ENCODE measurements at places on chromosomes 12 and 14. TPM values are rescaled to one million over a fixed set of nuclear protein-coding genes. Genes with fewer than 3 reads are reported as not detected.
A peak's percentile ranks its signal among the peaks of the same experiment; 100 is the strongest.

SERPINA5 gene
- total RNA-seq, result not detected

TSPAN8 gene
- not detected for total RNA-seq

TAS2R30 gene
- total RNA-seq, result 2.3 TPM

ST8SIA1 gene
- total RNA-seq, result 8.7 TPM

- H3K36me3 ChIP-seq, result peaks cover 7% of the 10 kb centered on the region
- no peaks in the 10 kb centered on the region for H3K27me3 ChIP-seq
- DNase-seq, result no peak
- H3K4me1 ChIP-seq, result peaks cover 77% of the 10 kb centered on the region
- H3K4me3 ChIP-seq, result peak overlapping the region; percentile 7
Measured at GRCh38 chr14:89637581-89637980, 220.5 kb upstream of the FOXN3 start.

NID2 gene
- total RNA-seq, result 0.24 TPM

DNA sequence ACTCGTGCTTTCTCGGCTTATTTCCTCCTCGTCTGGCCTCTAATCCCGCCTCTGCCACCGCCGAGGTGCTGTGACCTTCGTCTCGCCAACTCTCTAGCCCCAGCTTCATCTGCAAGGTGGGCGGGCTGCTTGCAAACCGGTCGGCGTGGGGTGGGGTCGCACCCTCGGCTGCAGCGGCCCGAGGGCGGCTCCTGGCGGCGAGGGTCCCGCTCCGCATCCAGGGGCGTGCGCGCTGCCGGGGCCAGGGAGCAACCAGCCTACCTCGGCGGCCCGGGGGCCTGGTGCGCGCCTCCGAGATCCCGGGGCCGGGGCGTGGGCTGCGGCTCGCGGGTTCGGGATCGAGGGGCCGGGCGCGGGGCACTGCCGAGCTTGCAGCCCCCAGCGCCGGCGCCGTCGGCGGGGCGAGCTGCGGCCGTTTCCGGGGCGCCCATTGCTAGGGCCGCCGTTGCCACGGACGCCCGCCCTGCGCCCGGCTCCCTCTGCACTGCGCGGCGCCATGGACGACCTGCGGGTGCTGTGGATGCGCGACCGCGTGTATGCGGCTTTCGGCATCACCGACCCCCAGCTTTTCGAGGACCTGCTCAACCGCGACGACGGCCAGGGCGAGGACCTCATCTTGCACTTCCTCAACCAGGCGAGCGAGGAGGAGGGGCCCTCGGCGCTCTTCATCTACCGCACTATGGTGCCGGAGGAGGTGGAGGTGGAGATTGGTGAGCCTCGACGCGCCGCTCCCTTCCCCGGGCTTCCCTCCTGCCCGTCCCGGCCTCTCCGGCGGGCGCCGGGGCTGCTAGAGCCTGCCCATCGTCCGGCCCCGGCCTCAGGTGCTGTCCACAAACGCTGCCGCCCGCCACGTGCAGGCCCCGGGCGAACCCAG lies at the start of gene DNAH10:
TSS of gene DNAH10 (plus strand) at position 461 of the 874 bp plus-strand sequence. CDS start at position 497, 36 bp downstream.
- H3K36me3 ChIP-seq, result peaks cover 1% of the 10 kb centered on the region
- H3K4me1 ChIP-seq, result peaks cover 8% of the 10 kb centered on the region
- no peak within 1 kb of the TSS for H3K27ac ChIP-seq
- peak within 1 kb of the TSS; percentile 76 for H3K4me3 ChIP-seq

DNA sequence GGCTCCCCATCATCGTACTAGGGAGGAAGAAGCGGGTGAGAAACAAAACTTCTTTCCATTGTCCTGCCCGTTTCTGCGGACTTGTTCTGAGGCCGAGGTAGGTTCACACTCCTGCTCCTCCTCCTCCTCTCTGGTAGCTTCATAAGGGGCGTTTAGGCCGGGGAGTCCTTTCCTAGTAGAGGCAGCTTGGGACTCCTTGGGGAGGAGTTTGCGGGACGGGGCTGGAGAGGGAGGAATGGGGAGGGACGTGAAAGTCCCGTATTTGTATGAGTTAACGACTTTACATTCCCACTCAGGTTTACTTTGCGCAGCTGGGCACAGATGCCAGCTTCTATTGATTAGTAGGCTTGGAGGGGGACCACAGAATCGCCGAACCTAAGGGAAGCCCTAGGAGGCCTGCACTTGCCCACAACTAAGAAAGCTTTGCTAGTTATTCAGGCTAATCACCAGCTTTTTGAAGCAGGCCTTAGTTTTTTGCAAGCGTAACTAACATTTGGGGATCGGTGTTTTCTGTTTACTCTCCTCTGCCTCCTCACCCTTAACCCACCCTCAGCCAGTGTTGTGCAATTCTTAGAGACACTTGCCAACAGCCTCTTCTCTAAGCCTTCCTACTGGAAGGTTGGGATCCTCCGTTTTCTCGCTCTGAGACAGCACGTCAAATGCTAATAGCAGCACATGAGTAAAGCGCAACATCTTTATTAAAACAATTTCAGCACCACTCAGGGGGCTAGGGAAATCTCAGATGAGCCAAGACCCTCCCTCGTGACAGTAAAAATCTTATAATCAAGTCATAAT lies 499 bp downstream of the RNASE4 start:
- H3K4me3 ChIP-seq, result no peak overlapping the region
- H3K36me3 ChIP-seq, result no peaks in the 10 kb centered on the region
- H3K4me1 ChIP-seq, result peaks cover 7% of the 10 kb centered on the region
- no peaks in the 10 kb centered on the region for H3K27me3 ChIP-seq

DNA sequence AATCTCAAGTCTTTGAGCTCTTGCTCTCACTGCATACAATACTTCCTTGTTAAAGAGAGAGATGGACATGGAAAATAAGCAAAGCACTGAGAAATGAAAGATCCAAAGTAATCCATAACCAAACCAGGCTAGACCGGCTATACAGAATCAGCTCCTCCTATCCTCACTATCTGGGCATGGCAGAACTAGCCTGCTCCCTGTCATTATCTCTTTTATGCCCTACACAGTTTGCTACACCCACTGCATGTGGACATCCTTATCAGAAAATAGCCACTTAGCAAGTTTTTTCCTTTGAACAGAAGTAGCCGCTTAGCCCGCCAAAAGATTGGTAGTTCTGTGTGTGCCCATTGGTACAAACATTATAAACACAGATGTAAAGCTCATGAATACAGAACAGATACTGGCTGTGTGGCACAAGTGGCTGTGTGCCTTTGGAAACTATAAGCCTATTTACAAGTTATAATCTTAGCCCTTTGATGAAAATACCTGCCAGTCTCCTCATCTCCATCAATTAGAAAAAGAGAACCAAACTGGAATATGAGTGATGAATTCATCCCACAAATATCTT lies 34.7 kb downstream of the SPTB start:
- no peak overlapping the region for H3K27ac ChIP-seq
- DNase-seq, result no peak
- no peak overlapping the region for H3K4me3 ChIP-seq
- peaks cover 12% of the 10 kb centered on the region for H3K4me1 ChIP-seq

- no peaks in the 10 kb centered on the region for H3K36me3 ChIP-seq
- no peak overlapping the region for H3K4me3 ChIP-seq
- H3K27me3 ChIP-seq, result no peaks in the 10 kb centered on the region
- H3K27ac ChIP-seq, result no peak overlapping the region
Measured at GRCh38 chr14:103692159-103692558, 23.1 kb downstream of the XRCC3 start.

DNA sequence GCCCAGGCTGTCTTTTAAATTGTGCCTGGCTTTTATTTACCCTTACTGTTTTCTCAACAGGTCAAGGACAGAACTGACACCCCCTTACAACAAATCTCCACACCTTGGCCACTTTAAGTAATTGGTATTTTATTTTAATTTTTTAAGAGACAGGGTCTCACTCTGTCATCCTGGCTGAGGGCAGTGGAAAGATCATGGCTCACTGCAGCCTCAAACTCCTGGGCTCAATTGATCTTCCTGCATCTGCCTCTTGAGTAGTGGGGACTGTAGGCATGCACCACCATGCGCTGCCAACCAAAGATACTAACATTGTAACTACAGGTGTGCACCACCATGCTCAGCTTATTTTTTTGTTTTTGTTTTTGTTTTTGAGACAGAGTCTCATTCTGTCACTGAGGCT lies 109.8 kb downstream of the PTPN11 start:
- no peak for DNase-seq
- no peak overlapping the region for H3K4me3 ChIP-seq
- H3K36me3 ChIP-seq, result no peaks in the 10 kb centered on the region
- H3K27me3 ChIP-seq, result no peaks in the 10 kb centered on the region
- H3K4me1 ChIP-seq, result no peaks in the 10 kb centered on the region

FITM1 gene
- total RNA-seq, result 2.2 TPM

- no peaks in the 10 kb centered on the region for H3K36me3 ChIP-seq
- no peak overlapping the region for H3K4me3 ChIP-seq
- no peaks in the 10 kb centered on the region for H3K4me1 ChIP-seq
- H3K27me3 ChIP-seq, result no peaks in the 10 kb centered on the region
Measured at GRCh38 chr12:84136862-84137367, 775.7 kb downstream of the SLC6A15 start.

- peaks cover 32% of the 10 kb centered on the region for H3K27me3 ChIP-seq
- H3K27ac ChIP-seq, result no peak overlapping the region
- peaks cover 21% of the 10 kb centered on the region for H3K4me1 ChIP-seq
- peak overlapping the region; percentile 64 for H3K4me3 ChIP-seq
Measured at GRCh38 chr12:42469355-42470175, 120.0 kb downstream of the PRICKLE1 start.

DNA sequence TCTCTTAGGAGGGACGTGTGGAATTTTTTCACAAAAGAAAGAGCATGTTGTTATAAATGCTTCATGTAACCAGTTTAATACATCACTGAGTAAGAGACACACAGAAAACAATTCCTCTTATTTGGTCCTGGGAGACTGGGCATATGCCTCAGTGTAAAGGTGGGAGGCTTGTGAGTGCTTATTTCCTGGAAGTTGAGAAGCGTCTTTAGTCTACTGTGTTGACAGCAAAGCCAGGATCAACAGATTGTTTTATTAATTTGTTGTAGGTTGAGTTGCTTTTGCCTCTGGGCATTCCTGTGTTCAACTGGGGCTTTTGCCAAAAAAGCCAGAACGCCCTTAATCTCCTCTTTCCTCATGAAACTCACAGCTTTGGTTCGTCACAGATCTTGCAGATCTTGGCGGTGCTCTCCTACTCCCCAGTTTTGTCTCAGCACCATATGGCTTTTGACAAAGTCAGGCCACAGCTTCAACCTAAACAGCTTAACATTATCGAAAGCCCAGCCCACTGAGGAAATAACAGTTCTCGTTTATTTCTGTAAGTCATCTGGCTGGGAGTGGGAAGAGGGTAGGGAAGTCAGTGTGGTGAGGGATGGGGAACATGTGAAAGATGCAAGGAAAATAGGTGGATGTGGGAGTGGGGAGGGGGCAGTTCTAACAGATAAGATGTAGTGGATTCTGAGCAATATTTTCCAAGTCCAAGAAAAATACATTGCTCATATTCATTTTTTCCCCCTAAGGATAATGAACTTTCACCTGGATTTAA lies 227.2 kb downstream of the DACT1 start:
- H3K4me3 ChIP-seq, result no peak overlapping the region
- no peaks in the 10 kb centered on the region for H3K36me3 ChIP-seq
- H3K27me3 ChIP-seq, result no peaks in the 10 kb centered on the region

GRCh38 chr12:131785763-131786330 lies 42.3 kb upstream of the MMP17 start:
- H3K36me3 ChIP-seq, result peaks cover 5% of the 10 kb centered on the region
- no peaks in the 10 kb centered on the region for H3K4me1 ChIP-seq
- no peak for DNase-seq
- no peak overlapping the region for H3K27ac ChIP-seq

- peaks cover 12% of the 10 kb centered on the region for H3K27me3 ChIP-seq
- H3K4me3 ChIP-seq, result no peak overlapping the region
- no peaks in the 10 kb centered on the region for H3K4me1 ChIP-seq
- no peak for DNase-seq
- no peaks in the 10 kb centered on the region for H3K36me3 ChIP-seq
Measured at GRCh38 chr12:46981622-46982021, 97.8 kb upstream of the PCED1B start.

- DNase-seq, result no peak
- H3K27me3 ChIP-seq, result no peaks in the 10 kb centered on the region
- peaks cover 1% of the 10 kb centered on the region for H3K36me3 ChIP-seq
Measured at GRCh38 chr12:124392271-124392666, 97.4 kb downstream of the RFLNA start.

KRT79 gene
- total RNA-seq, result 0.19 TPM

Measured in activated T-cell treated with anti-CD3 and anti-CD28 coated beads, Interleukin-2, amount 50 U/mL, for 72 hours (primary cell).